ENCODE measurements at places on chromosomes 4 and X.

- peak; percentile 71 for DNase-seq
Observed at GRCh38 chr4:78056265-78057129, 626 bp upstream of the FRAS1 start.

DNA sequence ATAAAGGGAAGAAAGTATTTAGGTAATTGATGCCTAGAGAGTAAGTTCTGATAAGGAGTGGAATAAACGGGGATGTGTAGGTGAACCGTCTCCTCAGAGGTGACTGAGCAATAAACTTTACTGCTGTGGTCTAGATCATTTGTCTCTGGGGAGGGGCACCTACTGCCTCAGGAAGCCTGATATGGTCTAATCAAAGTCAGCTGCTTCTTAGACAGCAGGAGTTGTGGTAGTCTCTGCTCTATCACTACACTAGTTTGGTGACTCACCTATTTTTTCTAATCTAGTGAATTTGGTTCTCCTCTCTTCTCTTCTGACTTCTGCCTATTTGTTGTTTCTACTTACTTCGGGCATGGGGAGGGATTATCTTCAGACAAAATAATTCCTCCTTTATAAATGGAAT lies 95.1 kb upstream of the STIM2 start:
- no peak for DNase-seq

DNA sequence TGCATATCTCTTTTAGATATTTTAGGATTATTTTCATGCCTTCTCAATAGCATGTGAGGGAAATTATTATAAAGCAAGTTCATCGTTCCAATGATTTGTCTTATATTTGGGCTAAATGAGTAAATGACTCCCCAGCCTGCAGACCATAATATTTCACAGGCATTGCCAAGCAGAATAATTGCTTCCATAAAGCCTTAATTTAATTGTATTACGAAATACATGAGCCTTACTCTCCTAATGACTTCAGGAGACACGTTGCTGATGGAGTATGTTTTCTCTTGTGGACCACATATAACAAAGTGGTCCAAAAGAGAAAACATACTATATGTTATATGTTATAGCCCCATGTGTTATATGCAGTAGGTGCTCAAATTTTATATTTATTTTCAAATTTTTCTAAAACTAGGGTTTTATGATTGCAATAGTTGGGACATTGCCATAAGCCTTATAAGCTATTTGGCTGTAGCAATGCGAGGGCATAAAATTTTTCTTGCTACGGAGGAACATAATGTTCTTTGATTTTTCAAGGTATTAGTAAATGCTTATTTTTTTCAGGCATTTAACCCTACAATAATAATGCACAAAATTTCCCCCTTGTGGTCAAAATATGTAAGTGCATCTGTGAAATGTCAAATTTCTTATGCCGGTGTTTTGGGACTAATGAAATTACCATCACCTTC lies 26.2 kb upstream of the TMPRSS11D start:
- DNase-seq: no peak

GRCh38 chrX:134636851-134637250 lies 21.4 kb downstream of the PLAC1 start:
- no peak for DNase-seq

GRCh38 chr4:105274504-105274903 lies 127.8 kb downstream of the TET2 start:
- no peak for DNase-seq

GRCh38 chrX:123601437-123601836 lies 131.4 kb downstream of the THOC2 start:
- DNase-seq: no peak

GRCh38 chr4:176274441-176274840 lies 5.4 kb upstream of the ASB5 start:
- no peak for DNase-seq

- no peak for DNase-seq
Observed at GRCh38 chrX:45077748-45078424, 122.8 kb downstream of the DIPK2B start.

DNA sequence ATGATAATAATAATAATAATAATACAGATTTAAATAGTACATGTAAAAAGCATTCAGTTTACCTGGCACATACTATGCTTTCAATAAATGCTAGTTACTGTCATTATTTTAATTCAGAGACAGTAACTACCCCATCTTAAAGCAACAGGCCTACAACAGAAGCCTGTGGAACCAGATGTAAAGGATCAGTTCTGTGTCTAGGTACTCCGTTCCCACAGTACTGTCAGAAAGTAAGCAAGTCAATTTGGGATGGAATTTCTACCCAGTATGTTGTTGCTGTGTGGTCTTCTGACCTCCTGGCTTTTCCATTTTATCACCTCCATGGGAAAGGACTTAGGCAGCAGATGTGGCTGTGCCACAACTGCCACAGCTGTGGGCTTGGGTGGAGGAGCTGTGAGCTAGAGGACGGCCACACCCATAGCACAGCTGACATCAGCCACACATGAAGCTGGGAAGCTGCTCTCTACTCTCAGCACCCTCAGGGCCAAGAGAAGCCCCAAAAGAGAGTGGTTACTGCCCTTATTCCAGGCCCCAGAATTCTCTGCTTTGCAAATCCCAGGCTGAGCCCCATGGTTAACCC lies 102.8 kb downstream of the CBR4 start:
- DNase-seq: no peak

GRCh38 chr4:17385403-17385802 lies 126.5 kb downstream of the QDPR start:
- no peak for DNase-seq

GRCh38 chr4:36325926-36326325 lies 44.5 kb downstream of the DTHD1 start:
- no peak for DNase-seq

DNA sequence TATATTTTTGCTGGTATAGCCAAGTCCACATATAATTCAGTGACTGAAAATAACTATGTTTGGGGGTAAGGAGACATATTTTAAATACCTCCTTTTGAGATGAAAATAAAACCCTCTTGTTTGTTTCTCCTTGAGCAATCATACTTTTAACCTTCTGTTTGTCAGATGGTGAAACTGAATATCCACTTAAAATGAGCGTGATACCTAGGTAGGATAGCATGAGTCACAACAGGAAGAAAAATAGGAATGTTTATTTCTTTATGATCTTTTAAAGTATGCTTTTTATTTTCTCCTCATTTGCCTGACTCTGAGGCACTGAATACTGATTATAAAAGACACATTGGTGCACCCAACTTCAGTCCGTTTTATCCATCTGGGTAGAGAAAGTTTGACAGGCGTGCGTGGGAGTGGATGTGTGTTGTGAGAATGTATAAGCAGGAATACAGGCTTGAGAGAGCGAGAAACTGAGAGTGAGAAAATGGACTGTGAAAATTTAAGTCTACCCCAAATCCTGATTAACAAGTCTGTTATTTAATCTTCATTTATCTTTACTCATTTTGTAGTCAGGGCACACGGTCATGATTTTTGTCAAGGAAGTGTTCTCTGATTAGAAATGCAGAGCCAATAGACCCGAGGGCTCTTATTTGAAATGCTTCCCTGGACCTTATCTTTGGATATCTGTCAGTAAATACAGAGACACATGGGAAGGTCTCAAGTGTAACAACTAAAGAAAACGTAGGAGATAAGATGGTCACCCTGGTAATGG lies 62.1 kb upstream of the ANTXR2 start:
- DNase-seq: no peak

DNA sequence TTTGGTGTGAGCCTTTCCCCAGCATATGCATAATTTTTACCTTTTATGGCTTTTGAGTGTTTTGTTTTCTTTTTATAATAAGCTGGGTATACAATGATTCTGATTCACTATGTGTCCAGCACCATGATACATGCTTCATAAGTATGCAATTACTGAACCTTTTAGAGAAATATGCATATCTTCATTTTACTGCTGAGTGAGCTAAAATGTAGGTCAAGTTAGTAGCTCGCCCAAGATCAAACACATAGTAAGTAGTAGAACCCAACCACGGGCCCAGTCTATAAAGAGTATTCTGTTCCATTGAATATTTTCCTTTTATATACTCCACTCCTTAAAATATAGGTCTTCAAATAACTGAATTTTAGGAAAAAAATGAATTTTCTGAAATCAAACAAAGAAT lies 362.4 kb upstream of the HTR2C start:
- no peak for DNase-seq

DNA sequence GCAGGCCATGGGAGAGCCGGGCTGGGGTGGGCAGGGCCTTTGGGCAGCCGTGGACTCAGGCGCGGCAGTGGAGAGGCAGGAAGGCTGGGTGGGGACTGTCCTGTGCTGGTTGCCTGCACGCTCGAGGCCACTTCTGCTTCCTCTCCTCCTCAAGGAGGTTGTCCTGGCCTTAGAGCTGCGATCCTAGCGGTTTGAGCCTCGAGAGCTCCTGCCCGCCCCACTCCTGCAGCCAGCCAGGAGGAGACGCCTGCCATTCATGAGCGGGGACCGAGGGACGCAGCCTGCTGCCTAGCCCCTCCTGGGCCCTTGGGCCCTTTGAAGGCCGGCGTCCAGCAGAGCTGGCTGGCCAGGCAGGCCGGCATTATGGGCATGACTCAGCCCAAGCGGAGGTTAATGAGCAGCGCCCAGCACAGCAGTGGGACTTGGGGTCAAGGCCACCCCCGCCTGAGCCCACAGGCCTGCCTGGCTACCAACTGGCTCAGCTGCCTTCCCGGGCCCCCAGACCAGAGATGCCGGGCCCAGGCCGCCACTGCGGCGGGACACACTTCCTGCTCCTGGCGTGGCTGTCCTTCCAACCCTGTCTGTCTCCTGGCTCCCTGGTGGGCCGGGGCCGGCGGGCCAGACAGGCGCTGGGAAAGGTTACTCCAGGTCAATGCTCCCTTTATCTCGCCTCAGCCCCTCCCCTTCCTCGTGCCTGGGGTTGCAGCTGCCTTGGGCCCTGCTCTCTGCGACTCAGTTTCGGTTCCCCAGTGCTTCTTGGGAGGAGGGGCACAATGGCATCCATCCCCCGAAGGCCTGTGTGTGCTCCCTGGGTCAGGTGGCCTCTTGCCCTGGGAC lies 1.8 kb downstream of the ABCD1 start:
- DNase-seq: peak; percentile 59

DNA sequence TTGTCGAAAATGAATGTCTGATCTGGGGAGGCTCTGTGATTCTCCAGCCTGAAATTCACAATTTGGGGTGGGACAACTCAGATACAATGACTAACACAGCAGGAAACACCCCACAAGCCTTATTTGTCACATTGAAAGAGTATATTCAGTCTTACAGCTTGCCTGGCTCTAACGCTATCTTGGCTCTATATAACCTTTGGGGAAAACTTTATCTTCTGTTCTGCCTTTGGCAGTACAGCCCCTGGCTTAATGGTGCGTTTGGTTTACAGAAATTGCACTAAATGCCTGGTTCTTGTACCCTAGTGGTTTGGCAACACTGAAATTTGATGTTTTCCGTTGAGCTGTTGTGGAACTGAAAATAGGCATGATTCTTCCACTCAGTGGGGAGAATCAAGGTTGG lies 178.1 kb upstream of the VEGFC start:
- no peak for DNase-seq

GRCh38 chr4:141346144-141346543 lies 125.4 kb downstream of the ZNF330 start:
- DNase-seq: no peak

- no peak for DNase-seq
Observed at GRCh38 chr4:123943976-123944375, 547.4 kb downstream of the SPRY1 start.

GRCh38 chr4:145552181-145552822 lies 66.9 kb upstream of the MMAA start:
- no peak for DNase-seq

DNA sequence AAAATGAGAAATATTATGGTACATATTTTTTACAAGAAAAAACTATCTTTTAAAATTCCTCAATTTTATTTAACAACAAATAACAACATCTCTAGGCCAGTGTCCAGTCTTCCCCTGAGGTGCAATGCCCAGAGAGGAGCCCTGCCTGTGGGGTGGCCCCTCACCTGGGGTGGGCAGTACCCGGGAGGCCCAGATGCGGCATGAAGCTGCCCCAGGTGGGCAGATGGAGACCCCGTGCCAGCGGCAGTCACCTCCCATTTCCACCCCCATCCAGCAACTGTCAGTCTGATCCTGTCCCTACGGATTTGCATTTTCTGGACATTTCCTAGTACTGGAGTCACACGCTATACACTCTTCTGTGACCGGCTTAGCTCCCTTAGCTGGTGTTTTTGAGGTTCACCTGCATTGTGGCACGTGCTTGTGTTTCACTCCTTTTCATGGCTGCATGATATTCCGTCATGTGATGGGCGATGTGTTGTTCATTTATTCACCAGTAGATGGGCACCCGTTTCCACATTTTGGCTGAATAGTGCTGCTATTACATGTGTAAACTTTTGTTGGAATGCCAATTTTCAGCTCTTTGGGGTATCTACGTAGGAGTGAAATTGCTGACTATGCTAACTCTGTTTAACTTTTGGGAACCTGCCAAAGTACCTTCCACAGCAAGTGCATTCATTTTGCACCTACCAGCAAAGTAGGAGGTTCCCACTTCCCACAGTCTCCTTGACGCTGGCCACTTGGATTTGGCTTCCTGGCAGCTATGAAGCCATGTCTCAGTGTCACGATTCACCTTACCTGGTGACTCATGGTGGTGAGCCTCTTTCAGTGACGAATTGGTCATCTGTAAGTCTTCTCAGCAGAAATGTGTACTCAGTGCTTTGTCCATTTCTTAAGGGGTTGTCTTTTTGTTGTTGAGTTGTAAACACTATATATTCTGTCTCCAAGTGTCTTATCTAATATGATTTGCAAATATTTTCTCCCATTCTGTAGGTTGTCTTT lies 11.7 kb upstream of the MAEA start:
- DNase-seq: no peak

GRCh38 chrX:139967300-139967699 lies 2.0 kb upstream of the CXorf66 start:
- no peak for DNase-seq

DNA sequence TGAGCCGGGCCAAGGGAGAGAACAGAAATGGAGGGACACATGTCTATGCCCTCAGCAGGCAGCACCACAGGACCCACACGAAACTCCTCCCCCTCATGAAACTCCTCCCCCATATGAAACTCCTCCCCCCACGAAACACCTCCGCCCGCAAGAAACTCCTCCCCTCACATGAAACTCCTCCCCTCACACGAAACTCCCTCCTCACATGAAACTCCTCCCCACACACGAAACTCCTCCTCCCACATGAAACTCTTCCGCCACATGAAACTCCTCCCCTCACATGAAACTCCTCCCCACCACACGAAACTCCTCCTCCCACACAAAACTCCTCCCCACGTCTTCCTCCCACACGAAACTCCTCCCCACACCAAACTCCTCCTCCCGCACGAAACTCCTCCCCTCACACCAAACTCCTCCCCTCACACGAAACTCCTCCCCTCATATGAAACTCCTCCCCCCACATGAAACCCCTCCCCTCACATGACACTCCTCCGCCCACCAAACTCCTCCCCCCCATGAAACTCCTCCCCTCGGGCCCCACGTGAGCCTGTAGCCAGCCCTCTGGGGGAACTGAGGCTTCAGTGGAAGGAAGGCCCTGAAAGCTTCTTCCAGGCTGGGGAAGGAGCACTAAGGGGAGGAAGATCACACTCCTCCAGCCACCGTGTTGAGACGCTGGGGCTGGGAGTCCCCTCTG lies 15.2 kb downstream of the ADRA2C start:
- no peak for DNase-seq

DNA sequence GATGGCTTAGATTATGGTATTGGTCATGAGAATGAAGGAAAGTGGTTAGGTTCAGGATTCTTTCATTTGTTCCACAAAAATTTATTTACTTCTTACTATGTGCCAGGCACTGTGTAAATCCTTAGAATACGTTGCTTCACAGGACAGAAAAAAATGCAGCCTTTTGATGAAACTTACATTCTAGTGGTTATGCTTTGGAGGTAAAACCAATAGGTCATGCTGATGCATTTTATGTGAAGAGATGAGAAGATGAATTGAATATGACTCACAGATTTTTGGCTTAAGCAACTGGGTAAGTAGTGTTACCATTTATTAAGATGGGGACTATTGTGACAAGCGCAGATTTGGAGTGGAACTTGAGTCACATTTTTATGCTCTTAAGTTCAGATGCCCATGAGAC lies 165.3 kb downstream of the GLRA2 start:
- DNase-seq: no peak

Data from nephron progenitor cell (in vitro differentiated cells).